Tongue (tissue), 3 donors: ENCODE measurements at places on chromosomes 16 and 17.

DNA sequence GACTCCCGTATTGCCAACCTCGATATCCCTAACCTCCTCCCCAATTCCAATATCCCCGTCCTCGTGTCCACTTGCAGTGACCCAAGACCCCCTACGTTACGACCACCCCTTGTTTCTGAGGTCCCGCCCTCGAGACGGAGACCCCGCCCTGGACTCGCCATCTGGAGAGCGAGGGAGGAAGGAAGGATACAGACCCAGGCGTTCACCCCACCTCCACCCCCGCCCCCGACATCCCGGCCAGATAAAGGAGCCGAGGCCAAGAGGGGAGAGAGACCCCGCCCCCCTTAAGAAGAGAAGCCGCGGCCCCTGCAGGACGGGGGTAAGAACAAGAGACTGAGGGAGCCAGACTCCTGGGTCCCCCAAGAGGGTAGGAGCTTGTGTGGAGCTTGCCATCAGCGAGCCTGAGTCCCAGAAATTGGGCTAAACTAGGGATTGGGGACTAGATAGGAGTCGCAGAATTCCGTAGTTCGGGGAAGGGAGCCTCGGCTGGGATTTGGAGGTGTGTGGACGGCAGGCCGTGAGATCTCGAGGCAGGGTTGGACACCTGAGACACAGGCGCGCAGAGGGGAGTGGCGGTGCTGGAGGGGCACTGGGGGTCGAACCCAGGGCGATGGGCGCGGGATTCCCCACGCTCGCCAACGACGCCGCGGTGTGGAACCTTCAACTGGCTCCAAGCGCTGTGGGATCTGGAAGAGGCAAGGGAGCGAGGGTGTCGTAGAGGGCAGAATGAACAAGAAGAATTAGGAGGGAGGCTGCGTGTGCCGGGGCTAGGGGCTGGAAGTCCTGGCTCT is at the start of gene BCL6B:
Gene BCL6B (plus strand): TSS at position 270 of the 791 bp plus-strand sequence. CDS start 622 bp downstream, outside the sequence.
- DNase-seq: no peak

- no peak for DNase-seq
Measured at GRCh38 chr16:77376358-77376757, 58.5 kb downstream of the ADAMTS18 start.

- DNase-seq: no peak
Measured at GRCh38 chr17:28675980-28676379, 14.0 kb downstream of the SUPT6H start.

DNA sequence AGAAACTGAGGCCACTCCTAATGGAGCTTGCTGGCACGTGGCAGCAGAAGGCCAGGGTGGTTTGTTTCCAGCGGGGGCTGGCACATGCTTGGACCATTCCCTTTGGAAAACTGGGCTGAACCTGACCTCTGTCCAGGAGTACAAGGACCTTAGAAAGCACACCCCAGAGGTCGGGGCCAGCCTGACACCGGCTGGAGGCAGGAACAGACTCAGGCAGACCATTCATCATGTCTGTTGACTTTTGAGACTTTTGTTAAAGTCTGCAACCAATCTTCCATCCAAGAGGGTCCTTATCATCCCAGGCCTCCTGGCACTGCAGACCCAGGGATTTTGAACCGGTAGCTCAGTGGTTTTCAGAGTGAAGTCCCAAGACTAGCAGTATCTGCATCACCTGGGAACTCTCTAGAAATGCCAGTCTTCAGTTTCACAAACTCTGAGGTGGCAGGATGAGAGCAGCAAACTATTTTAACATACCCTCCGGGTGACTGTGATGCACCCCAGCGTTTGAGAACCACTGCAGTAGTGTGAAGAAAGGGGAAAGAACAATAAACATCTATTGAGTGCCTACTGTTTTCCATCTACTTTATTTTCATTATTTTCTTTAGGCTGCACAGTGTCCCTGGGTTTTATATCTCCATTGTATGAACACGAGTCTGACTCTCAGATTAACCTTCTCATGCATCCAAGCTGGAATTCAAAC is 145.3 kb upstream of the PLCG2 start:
- no peak for DNase-seq

DNA sequence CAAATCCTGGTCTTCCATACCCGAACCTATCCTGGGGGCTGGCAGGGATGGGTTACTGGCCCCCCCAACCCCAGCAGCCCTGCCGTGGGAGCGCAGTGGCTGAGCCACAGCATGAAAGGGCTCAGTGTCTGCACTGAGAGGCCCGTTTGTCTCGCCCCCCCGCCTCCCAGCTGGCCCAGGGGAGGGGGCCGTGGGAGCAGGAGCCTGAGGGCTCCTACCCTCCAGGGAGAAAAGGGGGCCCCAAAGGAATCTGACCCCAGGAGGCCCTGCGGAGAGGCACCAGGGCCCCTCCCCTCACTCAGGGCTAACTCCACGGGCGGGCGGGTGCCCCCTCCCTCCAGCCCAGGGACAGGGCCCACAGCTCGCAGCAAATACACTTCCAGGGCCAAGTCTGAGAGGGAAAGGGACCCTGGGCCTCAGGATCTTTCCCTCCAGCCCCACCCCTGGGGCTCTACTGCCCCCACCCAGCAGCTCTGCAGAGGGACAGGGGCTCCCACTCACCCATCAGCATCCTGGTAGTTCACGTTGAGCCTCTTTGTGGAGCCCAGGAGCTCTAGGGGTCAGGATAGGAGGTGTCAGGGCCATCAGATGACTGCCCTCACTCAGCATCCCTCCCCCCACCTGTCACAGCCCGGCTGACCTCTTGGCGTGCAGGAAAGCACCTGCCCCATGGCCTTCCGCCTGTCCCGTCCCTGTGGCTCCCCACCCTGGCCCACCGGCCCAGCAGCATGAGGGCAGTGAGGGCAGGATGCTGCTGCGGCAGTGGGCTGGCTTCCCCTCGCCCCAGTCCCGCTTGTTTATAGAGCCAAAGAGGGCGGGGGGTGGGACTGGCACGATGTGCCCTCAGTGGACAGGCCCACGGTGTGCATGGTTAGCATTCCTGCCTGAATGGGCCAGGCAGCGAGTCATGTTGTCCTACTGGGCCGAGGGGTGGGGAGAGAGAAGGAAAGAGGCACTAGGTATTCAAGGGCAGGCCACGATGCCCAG is 7.3 kb downstream of the CASKIN2 start:
- no peak for DNase-seq

- no peak for DNase-seq
Measured at GRCh38 chr17:82679586-82680465, 18.7 kb downstream of the RAB40B start.

- DNase-seq: no peak
Measured at GRCh38 chr16:53924331-53925106, 220.6 kb downstream of the FTO start.

- DNase-seq: no peak
Measured at GRCh38 chr17:10271106-10271562, 72.7 kb upstream of the GAS7 start.

GRCh38 chr17:35284955-35285354 is 42.1 kb downstream of the SLFN5 start:
- DNase-seq: no peak

GRCh38 chr17:31314782-31315100 is 887 bp upstream of the EVI2B start:
- no peak for DNase-seq

- DNase-seq: no peak
Measured at GRCh38 chr16:57531635-57532265, 4.6 kb downstream of the CCDC102A start.

DNA sequence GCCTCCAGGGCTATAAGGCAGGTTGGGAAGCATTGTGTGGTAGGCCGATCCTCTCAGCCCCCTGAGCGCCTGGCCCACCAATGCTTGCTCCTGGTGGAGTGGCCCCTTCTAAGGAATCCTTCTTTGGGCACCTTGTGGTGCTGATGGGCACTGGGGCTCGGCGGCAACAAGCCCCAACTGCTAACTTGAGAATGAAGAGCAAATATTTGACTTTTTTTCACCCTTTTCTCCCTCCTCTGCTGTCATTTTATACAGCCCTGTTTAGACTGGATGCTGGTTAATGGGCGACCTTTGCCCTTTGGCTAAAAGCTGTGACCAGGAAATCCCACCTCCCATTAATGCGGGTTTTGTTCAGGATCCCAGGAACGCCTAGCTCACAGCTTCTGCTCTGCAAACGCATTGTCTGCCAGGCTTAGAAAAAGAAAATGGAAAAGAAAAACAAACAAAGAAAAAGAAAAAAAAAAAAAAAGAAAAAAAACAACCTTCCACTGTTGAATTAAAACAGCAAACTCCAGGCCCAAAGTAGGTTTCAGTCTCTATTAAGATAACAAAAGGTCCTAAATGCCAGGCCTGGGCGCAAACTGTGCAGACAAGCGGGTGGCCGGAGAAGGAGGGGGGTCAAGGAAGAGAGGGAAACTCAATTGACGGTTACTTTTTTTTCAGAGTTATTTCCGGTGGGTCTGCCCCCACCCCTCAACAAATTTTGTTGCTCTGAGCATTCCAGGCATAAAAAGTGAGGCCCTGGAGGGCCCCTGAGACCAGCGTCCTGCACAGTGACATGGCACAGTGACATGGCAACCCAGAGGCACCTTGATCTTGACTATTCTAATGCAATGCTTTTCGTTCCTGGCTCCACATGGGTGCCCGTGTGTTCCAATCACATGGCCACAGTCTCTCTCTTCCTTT is 301.4 kb downstream of the MAF start:
- no peak for DNase-seq

GRCh38 chr17:65123757-65124675 is 13.2 kb upstream of the RGS9 start:
- DNase-seq: peak; percentile 48

GRCh38 chr17:31381165-31381668 is 10.3 kb upstream of the RAB11FIP4 start:
- DNase-seq: no peak

DNA sequence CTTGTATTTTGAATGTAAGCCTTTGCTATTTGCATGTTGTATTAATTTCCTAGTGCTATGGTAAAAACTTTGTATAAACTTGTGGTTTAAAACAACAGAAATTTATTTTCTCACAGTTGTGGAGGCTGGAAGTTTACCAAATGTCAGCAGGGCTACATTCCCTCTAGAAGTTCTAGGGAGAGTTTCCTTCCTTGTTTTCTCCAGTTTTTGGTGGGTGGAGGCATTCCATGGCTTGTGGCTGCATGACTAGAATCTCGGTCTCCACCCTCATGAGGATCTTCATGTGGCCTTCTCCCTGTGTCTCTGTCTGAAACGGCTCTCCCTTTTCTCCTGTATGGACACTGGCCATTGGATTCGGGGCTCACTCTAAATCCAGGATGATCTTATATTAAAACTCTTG is 482.2 kb upstream of the GOT2 start:
- DNase-seq: no peak

- DNase-seq: no peak
Measured at GRCh38 chr16:63998-64913, 8.2 kb downstream of the RHBDF1 start.

- DNase-seq: no peak
Measured at GRCh38 chr17:65228287-65228686, 91.1 kb downstream of the RGS9 start.

GRCh38 chr17:32819035-32819434 is 57.9 kb downstream of the MYO1D start:
- DNase-seq: peak; percentile 35
